ENCODE measurements at places on chromosomes 16 and 17.

DNA sequence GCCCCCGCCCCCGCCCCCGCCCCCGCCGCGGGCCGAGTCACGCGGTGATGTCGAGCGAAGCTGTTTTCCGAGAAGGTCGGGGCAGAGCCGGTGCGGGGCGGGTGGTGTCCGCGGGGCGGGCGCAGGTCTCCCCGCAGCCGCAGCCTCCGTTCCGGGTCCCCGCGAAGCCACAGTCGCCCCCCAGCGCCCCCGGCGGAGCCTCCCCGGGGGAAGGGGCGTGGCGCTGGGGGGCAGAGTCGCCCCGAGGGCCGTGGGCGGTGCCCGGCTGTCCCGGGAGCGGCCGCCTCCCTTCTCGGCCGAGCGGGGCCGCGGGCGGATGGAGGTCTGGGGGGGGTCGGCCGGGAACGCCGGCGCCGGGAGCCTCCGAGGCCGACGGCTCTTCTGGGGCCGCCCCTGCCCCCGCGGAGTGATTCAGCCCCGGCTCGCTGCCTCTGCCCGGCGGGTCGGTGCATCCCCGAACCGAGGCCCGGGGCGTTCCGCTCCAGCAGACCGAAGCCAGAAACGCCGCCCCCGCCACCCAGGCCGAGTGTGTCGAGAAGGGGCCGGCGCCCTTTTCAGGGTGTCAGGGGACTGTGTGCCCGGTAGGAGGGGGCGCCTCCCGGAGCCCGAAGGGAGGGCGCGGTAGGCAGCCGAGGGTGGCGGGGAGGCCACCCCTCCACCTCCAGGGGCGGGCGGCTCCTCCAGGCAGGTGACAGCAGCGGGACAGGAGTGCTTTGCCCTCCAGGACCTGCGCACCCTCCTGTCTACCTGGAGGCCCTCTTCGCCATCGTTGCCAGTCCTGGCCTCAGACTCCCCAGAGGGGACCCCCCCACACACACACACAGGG is 1.7 kb downstream of the METRNL start:
- peak; percentile 91 for DNase-seq

- DNase-seq, result no peak
Observed at GRCh38 chr17:7634384-7634783, 4.4 kb downstream of the SHBG start.

DNA sequence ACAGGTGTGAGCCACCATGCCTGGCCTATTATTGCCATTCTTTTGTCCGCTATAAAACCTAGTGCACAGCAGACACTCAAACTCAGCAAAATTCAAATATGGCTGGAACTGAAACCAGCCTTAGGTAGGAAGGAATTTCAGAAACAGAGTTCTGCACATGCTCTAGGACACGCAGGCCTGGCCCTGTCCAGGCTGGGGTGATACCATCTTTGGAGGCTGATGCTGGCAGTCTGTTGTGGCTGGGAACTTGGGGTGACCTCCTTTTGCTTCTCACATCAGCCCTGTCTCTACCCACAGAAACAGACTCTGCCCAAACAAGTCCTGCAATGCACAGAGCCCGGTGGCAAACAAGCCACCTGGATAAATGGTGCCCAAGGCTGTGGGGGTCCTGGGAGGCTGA is 12.6 kb upstream of the KIFC3 start:
- DNase-seq, result no peak

GRCh38 chr16:5062051-5062450 is 3.7 kb downstream of the C16orf89 start:
- DNase-seq, result peak; percentile 45

DNA sequence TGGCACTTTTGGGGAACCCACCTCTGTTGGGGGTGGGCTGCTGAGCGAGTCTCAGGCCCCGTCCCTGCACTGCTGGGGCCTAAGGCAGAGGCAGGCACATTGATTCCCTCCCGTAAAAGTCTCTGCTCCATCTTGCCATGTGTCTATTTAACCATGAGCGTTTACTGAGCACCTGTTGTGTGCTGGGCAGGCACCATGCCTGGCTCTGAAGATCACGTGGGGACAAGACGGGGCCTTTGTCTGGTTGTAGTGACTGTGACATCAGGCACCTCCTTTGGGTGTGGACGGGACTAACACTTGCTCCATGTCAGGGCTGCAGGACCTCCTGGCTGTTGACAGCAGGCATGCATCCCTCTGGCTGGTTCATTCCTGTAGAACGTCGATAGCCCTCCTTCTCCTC is 204.7 kb upstream of the CIBAR2 start:
- DNase-seq, result no peak

- no peak for DNase-seq
Observed at GRCh38 chr17:1785930-1786329, 24.1 kb downstream of the SERPINF1 start.

DNA sequence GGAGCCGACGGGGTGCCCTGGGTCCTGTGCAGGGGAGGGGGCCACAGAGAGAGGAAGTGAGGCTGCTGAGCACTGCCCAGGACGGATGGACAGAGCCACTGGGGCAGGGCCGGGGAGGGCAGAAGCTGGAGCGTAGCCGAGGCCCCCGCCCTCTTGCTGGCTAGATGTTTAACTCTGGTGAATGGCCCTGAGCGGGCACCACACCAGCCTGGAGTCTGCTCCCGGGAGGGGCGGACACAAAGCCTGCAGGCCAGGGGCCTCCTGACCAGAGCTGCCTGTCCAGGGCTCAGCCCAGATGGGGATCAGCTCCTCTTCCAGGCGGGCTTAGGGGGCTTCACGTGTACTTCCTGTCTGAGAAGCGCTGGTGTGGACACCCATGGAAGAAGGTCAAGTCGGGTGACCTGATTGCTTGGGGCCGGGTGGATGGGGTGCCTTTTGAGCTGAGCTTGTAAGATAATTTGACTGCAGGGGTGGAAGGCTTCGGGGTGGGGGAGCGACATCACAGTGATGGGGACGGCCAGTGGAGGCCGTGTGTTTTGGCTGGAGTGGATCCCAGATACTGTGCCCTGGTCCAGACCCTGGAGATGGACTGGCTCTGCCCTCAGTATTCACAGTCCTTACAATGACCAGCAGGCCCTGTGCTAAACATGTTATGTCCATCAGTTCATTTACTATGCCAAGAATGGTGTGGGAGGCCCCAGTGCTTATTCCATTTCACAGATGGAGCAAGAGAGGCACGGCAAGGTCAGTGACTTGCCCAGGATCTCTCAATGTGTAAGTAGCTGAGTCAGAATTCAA is 33.7 kb upstream of the CIBAR2 start:
- no peak for DNase-seq

GRCh38 chr17:41402161-41402560 is 4.8 kb upstream of the KRT31 start:
- DNase-seq, result no peak

DNA sequence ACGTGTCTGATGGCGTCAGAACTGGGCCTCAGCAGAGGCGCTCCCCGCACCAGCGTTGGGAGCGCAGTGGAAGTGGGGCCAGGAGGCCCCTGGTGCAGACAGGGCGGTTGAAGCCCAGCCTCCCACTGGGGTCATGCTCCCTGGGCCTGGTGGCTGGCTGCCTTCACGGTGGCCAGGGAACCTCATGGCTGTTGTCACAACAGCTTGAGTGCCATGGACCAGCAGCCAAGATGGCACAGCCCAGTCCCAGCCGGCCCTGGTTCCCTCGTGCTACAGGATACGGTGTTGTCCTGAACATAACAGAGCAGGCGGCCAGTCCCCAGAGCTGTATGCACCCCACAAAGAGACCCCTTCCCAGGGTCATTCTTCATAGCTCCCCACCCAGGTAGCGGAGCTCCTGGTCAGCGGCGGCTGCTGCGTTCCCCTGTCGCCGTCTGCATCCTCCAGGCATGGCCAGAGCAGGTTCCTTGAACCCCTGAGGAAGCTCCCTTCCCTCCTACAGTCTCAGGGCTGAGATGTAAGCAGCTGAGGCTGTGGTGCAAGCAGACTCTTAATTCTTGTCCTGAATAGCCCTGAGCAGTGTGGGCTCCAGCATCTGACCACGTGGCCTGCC is 29.7 kb downstream of the NME3 start:
- no peak for DNase-seq

DNA sequence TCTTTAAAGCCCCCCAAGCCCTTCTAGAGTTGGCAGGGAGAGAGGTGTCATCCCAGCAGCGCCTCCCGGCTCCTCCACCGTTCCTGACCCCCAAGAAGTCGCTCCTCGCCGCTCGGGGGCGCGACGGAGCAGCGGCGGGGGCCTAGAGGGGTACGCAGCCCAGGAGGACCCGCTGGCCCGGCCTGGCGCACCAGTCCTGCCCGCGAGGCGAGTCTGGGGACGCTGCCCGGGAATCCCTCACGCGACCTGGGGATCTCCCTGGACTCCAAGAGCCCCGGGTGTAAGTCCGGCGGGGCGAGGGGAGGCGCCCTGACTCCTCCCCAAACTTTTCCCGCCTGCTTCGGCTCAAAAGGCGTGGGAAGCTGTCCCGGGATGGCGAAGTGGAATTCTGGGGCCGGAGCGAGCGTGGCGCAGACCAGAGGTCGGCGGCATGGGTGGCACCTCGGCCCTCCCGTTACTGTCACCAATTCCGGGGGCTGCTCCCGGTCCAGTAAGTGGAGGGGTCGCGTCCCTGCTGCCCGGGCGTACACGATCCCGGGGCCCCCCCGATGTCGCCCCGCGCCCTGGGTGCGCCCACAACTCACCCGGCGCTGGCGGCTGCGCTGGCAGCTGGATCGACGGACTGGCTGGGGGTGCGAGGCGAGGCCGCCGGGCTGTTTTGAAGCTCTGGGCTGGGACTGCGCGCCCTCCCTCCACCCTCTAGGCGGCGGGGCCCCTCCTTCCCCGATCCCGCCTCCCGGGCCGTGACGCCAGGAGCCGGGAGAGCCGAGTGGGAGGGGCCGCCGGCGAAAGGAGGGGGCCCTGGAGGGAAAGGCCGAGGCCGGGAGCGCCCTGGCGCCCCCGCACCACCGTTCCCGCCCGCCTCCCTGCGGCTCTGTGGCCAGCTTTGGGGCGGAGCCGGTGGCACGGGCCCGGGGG is at the start of gene EMP2:
EMP2 (minus strand) TSS at position 634 of the 918 bp plus-strand sequence. CDS start 32,981 bp downstream, outside the sequence.
- peak; percentile 70 for DNase-seq

- DNase-seq, result no peak
Observed at GRCh38 chr16:7703672-7704071, 371.0 kb downstream of the RBFOX1 start.

DNA sequence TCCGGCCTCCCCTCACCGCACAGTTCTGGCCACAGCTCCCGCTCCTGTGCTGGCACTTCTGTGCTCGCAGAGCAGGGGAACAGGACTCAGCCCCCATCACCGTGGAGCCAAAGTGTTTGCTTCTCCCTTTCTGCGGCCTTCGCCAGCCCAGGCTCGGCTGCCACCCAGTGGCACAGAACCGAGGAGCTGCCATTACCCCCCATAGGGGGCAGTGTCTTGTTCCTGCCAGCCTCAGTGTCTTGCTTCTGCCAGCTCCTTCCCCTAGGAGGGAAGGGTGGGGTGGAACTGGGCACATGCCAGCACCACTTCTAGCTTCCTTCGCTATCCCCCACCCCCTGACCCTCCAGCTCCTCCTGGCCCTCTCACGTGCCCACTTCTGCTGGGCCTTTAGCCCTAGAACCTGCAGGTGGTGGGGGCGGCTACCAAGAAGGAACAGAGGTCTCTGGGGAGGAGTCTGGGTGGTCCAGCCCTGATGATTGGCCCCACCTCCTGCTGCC is 645 bp upstream of the ELMO3 start:
- DNase-seq, result peak; percentile 66

DNA sequence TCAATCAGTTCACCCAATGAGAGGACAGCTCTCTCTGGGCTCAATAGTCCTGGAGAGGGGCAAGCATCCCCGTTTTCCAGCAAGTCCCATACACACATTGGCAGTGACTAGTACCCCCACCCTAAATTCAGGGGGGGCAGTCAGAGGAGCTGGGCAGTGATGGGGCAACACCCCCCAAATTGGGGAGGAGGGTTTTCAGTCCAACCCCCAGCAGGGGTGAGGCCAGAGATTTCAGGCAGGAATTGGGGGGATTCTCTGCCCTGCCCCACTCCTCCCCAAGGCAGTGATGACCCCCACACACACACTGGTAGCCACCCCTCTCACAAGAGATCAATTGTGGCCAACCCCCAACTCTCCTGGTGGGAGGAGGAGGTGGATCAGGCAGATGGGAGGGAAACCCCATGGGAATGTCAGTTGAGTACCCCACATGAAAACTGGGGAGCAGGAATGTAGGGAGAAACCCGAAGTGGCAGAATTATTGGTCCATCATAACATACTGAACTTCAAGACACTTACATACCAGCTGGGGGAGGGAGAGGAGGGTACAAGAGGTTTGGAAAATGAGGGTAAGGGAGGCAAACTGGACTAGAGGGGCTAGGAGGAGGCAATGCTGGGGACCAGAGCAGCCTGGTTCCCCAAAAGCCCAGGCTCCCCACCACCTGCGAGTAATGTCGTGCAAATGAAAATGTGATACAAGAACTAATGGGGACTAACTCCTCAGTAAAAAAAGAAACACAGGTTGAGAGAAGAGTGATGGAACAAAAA is 3.1 kb downstream of the VAMP2 start:
- DNase-seq, result no peak

DNA sequence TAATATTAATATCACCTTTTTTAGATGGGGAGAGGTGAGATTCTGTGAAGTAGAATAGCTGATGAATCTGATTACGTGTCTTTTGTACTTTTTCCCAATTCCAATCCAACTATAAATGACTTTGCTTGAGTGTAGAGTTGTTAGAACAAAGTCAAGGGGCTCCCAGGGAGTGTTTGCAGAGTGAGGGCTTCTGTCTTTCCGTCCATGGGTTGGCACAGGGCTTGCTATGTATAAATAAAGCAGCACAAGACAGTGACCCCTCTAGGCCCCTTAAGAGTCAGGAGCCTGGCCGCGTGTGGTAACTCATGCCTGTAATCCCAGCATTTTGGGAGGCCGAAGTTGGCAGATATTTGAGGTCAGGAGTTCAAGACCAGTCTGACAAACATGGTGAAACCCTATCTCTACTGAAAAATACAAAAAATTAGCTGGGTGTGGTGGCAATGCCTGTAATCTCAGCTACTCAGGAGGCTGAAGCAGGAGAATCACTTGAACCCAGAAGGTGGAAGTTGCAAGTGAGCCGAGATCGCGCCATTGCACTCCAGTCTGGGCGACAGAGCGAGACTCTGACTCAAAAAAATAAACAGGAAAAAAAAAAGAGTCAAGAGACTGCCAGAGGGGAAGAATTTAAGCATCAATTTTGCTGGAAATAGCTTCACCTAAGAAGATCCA is 127.9 kb upstream of the HS3ST3A1 start:
- no peak for DNase-seq

- DNase-seq, result no peak
Observed at GRCh38 chr17:63246344-63246743, 199.8 kb downstream of the CYB561 start.

DNA sequence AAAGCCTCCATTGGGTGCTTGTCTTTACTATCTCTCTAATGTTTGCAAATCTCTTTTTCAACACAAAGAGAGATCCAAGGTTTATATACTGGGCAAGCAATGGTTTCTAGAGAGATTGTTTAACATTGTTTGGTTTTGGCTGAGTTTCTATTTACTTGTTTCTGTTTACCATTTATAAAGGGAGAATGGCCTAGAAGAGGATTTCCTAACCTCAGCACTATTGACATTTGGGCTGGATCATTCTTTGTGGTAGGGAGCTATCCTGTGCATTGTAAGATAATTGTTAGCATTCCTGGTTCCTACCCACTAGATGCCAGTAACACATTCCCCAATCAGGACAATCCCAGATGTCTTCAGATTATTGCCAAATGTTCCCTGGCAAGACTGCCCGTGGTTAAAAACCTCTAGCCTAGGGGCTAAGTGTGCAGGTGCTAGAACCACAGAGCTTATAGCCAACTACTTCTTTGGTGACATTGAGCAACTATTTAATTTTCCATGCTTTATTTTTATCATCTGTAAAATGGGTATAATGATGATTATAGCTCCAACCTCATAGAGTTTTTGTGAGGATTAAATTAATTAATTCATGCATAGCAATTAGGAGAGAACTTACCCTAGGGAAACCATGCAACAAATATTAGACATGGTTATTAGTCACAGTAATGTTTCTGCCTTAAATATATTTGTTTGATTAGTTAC is 413.9 kb upstream of the MAF start:
- DNase-seq, result no peak
